Urinary bladder (tissue), 4 donors: ENCODE measurements at places on chromosomes 1 and 21. TPM values are rescaled to one million over a fixed set of nuclear protein-coding genes. Genes with fewer than 3 reads are reported as not detected.

Gene SLC35A3
- polyA plus RNA-seq: 13.7 TPM

Gene RHD
- not detected for polyA plus RNA-seq

Gene LAX1
- polyA plus RNA-seq: 0.51 TPM

Gene FLG
- polyA plus RNA-seq: 0.05 TPM

Gene LIPI
- not detected for polyA plus RNA-seq

Gene KHDC4
- polyA plus RNA-seq: 24.4 TPM

Gene GLIS1
- polyA plus RNA-seq: 2.0 TPM

Gene ENTREP3
- polyA plus RNA-seq: 37.8 TPM

Gene CDC42BPA
- polyA plus RNA-seq: 36.6 TPM

Gene SCAF4
- polyA plus RNA-seq: 14.4 TPM

Gene SLC6A9
- polyA plus RNA-seq: 19.8 TPM

Gene ASB17
- not detected for polyA plus RNA-seq

Gene PROX1
- 1.4 TPM for polyA plus RNA-seq

Gene CYP4A11
- polyA plus RNA-seq: 0.14 TPM

Gene LCE1A
- polyA plus RNA-seq: not detected

Gene OR2G6
- polyA plus RNA-seq: not detected

Gene TMEM52
- 1.0 TPM for polyA plus RNA-seq

Gene B3GALT2
- polyA plus RNA-seq: 3.5 TPM

Gene DYNLT4
- 0.35 TPM for polyA plus RNA-seq

Gene DCDC2B
- polyA plus RNA-seq: not detected

Gene C1QB
- 351 TPM for polyA plus RNA-seq

Gene CAP1
- polyA plus RNA-seq: 273 TPM

Gene EVA1C
- polyA plus RNA-seq: 35.2 TPM

Gene KIAA1614
- 16.6 TPM for polyA plus RNA-seq

Gene SLAMF9
- not detected for polyA plus RNA-seq

Gene CKS1B
- polyA plus RNA-seq: 54.9 TPM
